ENCODE measurements at places on chromosomes 5 and 9.

- DNase-seq: no peak
These were observed 56.4 kb upstream of the LARP1 start for GRCh38 chr5:154698763-154699162.

- DNase-seq: no peak
These were observed 44.1 kb upstream of the ACO1 start for GRCh38 chr9:32340361-32340760.

GRCh38 chr9:133955821-133956411, 36.2 kb downstream of the VAV2 start:
- DNase-seq: no peak

DNA sequence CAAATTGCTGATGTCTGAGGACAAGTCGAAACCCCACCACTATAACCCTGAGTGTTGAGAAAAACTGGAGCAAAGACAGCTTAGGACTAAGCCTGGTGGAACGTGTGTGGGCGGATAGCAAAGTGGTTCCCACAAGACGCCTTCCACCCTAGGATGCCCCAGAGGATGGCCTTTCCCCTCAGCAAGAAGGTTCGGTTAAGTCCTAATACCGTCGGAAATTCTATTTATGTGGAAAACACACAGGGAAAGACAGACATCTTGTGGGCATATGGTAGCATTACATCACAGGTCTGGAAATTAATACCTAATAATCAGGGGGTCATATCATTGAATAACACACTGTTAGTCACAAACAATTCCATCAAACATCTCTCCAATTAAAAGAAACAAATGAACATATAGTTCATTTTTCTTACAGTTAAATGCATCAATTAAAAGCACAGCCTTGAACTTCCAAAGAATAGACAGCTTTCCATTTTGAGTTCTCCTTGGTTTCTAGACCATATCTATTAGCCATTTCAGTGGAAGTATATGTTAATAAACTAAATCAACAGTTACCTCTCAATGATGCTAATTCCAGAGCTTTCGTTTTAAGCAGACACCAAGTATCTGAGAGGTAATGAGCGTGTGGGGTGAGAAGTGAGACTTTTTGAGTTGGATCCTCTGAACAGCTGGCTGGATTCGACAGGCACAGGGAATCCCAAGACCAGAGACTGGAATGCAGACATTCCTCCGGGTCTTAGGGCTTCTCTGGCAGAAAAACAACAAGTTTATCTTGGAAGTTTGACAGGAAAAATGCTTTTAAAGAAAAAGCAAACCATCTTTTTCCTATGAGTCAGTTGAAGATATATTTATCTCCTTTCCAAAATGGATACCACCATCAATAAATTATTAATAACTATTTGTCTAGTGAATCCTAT, 2.9 kb upstream of the ICE1 start:
- DNase-seq: no peak

DNA sequence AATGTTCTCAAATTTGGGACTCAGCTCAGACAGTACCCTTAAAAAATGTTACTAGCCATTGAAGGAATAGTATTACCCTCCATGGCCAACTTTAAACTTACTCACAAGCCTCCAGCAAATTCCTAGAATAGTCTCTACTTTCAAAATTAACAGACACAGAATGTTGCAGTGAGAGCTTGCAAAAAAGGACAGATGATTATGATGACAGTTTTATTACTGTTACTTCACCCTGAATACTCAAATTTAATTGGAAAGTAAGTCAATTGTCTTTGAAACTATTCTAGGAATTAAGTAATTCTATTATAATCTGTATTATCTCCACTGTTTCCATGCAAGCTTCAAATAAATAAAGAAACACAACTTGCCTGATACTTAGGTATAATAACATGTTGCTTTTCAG, 288.3 kb downstream of the SLF1 start:
- no peak for DNase-seq

DNA sequence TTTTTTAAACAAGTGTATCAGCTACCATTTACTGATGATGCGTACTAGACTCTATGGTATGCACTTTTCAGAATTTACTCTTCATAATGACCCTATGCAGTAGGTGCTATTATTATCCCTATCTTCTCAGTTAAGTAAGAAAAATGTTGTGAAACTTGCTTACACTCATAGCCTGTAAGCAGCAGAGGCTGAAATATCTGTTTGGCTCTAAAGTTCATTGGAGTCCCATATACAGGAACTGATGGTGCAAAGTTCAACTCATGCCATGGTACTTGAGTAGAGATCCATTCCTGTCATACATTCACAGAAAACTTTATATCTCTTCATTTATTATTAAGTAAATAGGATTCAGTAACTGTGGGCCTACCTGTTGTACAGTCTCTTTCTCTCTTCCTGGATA, 41.4 kb upstream of the CCDC112 start:
- no peak for DNase-seq

DNA sequence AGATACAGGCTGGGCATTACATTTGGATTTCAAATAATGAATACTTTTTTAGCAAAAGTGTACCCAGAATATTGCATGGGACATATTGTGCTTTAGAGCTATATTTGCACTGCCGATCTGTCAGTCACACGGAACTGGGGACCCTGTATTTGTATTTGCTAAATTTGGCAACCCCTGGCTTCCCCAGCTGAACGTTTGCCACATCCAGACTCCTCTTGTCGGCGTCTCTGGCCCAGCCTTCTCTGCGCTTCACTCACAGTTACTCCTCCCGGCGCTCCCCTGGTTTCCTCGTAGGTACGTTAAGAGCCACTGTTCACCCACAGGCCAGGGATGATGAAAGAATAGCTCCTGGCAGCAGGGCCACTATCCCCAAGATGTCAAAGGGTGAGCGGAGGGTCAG, 58.7 kb downstream of the NSUN2 start:
- DNase-seq: no peak

- no peak for DNase-seq
These were observed 36.5 kb downstream of the SHB start for GRCh38 chr9:38032266-38033110.

- DNase-seq: no peak
These were observed 24.7 kb downstream of the SLC6A3 start for GRCh38 chr5:1420211-1421195.

DNA sequence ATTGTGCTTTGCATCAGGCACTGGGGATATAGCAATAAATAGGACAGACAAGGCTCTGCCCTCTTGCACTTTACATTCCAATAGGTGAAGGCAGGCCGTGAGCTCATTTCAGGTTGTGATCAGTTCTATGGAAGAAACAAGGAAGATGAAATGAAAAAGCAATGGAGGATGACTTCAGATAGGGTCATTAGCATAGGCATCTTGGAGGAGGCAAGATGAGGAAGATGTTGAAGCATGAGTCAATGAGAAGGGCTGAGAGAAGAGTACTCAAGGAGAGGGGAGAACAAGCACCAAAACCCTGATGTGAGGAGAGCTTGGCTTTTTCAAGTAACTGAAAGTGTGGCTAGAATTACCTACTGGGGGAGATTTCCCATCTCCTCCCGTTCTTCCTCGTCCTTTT, 5.0 kb upstream of the SPARC start:
- DNase-seq: no peak

GRCh38 chr5:63451188-63451587, 511.1 kb downstream of the HTR1A start:
- no peak for DNase-seq

- no peak for DNase-seq
These were observed 24.7 kb downstream of the TBCA start for GRCh38 chr5:77751328-77752023.

DNA sequence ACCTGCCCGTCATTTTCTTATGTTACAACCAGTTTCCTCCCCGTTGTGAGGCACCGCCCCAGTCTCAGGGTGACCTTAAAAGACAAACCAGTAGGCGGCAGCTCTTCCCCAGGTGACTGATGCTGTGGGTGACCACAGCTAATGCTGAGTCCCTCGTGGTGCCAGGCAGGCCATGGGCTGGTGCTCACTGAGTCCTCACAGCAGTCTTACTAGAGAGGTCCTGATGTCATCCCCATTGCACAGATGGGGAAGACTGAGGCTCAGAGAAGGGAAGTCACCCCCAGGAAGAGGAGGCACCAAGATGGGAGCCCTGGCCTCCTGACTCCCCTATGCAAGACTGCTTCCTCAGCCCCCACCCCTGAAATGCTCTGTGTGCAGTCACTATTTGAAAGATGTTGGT, 978 bp downstream of the CFAP157 start:
- DNase-seq: no peak

- DNase-seq: no peak
These were observed 53.7 kb downstream of the LMX1B start for GRCh38 chr9:126667190-126668055.

GRCh38 chr9:110828264-110828663, 159.7 kb downstream of the MUSK start:
- no peak for DNase-seq

GRCh38 chr5:129687941-129688340, 60.0 kb upstream of the MINAR2 start:
- DNase-seq: no peak

DNA sequence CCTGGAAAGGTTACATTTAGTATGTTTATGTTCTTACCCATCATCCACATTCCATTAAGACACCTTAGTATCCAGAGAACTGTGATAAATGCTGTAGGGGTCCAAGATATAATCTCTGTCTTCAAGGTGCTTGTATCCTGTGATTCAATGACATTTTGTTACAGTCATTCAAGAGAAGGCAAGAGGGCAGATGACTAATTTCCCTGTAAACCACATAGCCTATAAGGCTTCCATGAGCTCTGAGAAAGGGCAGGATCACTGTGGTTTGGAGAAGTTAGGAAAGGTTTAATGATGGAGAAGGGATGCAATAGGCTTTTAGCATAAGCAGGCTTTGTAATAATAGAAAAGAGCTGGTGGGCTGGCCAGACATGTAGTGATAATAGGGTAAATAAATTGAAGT, 40.0 kb downstream of the PAPPA start:
- DNase-seq: no peak

DNA sequence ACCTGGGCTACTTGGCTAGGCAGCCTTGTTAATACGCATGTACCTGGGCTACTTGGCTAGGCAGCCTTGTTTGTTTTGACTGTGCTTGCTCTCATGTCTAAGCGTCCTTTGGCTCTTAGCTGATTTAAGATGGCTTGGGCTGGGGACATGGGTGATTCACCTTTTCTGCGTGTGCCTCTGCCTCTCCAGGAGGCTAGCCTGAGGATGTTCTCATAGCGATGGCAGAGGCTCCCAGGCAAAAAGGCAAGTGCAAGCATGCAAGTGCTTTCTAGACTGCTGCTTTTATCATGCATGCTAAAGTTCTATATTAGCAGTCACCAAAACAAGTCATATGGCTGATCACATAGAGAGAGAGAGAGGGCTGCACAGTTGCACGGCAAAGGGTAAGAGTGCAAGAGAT, 300.5 kb downstream of the IRX1 start:
- no peak for DNase-seq

DNA sequence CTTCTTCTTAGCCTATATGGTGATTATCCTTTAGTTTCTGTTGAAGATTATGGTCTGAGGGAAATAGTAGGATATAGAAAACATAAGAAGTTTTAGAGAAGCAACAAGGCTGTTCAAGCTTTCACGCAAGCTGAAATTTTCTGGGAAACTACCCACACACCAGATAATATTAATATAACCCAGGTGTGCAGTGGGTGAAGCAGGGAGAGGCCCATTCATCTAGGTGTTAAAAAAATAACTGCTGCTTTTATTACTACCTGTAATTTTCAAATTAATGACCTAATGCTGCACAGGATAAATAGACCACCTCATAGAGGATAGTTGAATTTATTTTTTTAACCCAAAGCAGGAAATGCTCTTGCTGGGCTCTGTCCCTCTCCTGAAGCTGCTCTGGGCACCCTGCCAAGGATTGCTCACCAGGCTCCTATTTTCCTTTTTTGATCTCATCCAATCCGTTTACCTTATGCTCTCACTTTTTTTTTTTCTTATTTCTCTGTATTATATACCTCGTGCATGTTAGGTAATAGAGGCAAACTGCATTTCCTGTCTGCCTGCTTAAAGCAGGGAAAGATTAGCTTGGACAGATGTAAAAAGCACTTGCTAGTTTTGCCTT, 124.3 kb upstream of the SLC12A2 start:
- peak; percentile 52 for DNase-seq

GRCh38 chr9:121474231-121474947, 25.3 kb downstream of the GGTA1 start:
- no peak for DNase-seq
